ENCODE measurements at places on chromosomes 11 and 22.

DNA sequence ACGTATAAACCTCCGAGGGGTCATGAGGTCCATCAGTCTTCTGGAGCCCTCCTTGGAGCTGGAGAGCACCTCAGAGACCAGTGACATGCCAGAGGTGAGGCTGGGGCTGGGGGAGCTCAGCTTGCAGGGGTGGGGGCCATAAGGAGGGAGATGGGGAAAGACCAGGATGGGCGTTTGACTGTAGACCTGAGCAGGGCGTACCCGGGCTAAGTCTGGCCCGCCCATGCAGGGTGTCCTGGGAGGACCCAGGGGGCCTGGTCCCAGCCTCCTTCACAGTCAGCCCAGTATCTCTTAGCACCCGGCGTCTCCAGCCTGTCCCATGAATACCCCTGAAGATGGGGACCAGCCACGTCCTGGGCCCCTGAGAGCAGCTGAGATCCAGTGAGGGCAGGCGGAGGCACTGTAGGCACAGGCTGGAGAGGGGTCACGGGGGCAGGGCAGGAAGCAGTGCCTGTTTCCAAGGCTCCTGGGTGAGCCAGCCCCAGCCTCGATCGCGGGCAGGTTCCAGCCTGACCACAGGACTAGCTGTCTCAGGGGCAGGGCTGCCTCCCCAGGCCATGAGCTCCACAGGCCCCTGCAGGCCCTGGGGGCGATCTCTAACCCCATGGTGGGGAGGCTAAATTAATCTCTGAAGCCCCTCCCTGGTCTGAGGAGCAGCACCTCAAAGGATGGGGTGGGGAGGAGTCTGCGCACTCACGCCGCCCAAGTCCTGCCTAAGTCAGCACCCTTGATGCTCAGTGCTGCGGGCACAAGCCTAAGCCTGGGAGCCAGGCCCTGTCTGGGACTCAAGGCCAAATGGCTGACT lies 7.1 kb downstream of the SSH3 start:
- DNase-seq, result no peak

DNA sequence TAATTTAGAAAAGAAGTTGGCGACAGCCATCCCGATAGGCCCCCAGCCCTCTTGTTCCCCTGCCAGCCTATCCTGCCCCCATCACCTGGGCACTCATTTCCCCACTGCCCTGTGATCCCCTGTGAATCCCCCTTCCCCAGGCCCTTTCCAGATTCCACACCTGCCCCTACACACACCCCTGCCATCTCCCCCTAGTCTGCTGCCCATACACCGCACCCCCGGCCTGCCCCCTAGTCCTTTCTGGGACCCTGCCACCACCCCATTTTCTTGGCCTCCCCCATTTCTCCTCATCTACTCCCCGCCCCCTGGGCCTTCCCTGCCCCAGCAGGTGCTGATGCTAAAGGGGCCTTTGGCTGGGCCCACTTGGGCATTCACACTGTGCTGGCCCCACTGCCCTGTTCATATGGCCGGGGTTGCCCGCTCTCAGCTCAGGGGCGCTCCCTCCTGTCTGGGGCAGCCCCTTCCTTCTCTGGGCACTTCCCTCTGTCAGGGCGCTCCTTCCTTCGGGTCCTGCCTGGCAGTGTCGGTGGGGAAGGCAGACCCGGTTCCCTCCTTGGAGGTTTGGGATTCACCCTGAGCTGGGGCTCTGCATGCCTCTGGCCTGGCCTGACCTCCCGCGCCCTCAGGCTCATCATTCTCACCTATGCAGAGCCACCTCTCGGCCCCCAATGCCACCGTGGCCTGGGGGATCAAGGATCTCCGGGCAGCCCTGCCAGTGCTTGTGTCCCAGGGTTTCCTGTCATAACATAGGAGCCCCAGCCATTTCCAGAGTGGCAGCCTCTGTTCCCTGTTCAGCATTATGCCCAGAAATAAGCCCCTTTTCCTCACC lies 108.2 kb downstream of the BCR start:
- DNase-seq, result no peak

- DNase-seq, result no peak
These were observed 9.3 kb downstream of the WBP2NL start for GRCh38 chr22:42007922-42008321.

DNA sequence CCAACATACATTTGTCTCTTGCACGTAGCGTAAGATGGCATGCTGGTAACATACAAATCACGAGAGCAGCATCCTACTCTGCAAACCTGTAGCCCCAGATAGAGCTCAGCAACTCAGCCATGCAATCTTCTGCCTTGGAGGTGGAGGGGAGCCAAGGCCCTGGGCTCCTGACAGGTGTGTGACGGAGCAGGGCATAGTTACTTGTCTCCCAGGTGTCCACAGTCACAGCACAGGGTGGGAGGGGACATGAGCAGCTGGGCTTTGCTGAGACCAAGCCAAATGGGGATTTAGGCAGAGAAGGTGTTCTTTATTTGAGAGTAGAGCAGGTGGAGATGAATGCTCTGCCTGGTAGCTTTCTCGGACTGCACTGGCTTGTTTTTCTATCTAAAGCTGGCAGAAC lies 111.7 kb downstream of the TEAD1 start:
- DNase-seq, result no peak

- DNase-seq, result peak; percentile 74
These were observed 3.6 kb upstream of the TBC1D22A start for GRCh38 chr22:46758867-46759290.

DNA sequence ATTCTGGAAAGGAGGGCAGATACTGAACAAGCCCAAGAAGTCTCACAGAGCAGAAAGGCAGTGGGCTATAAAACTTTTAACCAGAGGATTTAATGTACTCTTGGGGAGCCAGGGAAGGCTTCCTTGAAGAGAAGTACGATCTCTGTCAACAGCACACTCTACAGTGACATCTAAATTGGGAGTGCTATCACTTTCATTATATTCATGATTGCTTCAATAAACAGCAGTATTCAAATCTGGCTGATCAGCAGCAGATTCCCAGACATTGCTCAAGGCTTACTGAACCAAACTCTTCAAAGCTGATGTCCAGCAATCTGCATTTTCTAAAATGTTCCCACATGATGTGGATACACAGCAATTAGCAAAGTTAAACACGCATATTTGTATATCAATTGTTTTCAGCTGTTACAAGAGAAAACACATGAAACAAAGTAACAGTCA lies 44.2 kb downstream of the SYTL2 start:
- no peak for DNase-seq

DNA sequence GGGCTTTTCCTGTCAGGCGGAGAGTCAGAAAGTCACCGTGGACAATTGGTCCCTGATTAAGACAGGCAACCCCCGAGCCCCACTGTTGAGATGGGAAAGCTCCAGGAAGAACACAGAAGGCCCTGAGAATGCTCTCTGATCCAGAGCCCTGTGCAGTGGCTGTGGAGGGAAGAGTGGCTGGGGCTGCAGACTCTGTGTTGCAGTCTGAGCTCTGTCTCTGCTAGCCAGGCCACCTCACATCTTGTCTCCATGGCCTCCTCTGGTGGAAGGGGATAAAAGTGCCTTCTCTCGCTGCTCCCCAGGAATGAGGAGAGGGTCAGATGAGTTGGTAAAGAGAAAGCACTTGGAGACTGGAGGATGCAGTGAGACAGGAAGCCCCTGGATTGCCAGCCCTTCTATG lies 141.2 kb downstream of the CEP164 start:
- DNase-seq, result no peak

GRCh38 chr11:12472401-12473005 lies 95.1 kb downstream of the PARVA start:
- no peak for DNase-seq

- no peak for DNase-seq
These were observed 36.2 kb upstream of the PAK1 start for GRCh38 chr11:77510095-77510494.

- no peak for DNase-seq
These were observed 141.8 kb downstream of the TEAD1 start for GRCh38 chr11:12815931-12816494.

GRCh38 chr11:65604258-65604657 lies 8.7 kb upstream of the KCNK7 start:
- DNase-seq, result no peak

DNA sequence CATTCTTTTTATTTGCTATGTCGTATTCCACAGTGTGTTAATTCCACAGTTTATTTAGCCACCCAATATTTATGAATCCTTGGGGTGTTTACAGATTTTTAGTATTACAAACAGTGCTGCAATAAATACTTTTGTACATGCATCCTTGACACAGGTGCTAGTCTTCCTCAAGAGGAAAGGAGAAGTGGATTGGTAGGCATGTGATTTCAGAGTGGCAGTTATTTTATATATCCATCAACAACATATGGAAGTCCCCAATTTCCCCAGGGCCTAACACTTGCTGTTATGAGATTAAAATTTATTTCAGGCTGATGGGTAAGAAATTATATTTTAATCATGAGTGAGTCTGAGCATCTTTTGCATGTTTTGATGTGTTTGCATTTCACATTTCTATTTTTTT lies 17.9 kb downstream of the TRIM44 start:
- no peak for DNase-seq

DNA sequence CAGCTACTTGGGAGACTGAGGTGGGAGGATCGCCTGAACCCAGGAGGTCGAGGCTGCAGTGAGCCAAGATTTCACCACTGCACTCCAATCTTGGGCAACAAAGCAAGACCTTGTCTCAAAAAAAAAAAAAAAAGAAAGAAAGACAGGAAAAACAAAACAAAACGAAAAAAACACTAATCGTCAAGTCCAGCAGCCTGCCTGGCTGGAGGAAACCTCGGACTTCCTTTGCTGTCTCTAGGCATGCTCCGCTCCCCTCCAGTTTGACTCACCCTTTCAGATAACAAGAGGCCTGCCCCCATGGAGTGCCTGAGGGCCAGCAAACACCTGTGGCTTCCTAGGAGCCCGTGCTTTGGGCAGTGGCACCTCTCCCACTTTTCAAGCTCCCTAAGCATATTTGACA lies 28.8 kb upstream of the CHKA start:
- DNase-seq, result no peak

DNA sequence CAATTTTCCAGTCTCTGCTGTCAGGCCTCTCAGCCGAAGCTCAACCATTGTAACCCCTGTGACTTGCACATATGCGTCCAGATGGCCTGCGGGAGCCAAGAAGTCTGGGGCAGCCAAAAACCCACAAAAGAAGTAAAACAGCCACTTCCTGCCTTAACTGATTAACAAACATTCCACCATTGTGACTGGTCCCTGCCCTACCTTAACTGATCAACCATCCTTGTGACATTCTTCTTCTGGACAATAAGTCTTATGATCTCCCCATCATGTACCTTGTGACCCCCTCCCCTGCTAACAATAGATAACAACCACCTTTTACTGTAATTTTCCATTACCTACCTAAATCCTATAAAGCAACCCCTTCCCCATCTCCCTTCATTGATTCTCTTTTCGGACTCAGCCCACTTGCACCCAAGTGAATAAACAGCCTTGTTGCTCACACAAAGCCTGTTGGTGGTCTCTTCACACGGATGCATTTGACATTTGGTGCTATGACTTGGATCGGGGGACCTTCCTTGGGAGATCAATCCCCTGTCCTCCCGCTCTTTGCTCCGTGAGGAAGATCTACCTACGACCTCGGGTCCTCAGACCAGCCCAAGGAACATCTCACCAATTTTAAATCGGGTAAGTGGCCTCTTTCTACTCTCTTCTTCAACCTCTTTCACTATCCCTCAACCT lies 1.3 kb upstream of the NDUFC2 start:
- DNase-seq, result no peak

- no peak for DNase-seq
These were observed 62.5 kb upstream of the PPARA start for GRCh38 chr22:46087816-46088277.

GRCh38 chr22:46721501-46722085 lies 16.5 kb downstream of the CERK start:
- no peak for DNase-seq

- DNase-seq, result peak; percentile 86
These were observed 23.8 kb downstream of the MICAL3 start for GRCh38 chr22:18000441-18001039.

- no peak for DNase-seq
These were observed 27.5 kb downstream of the IGLL1 start for GRCh38 chr22:23552573-23552972.

- DNase-seq, result no peak
These were observed 26.3 kb downstream of the KCNJ1 start for GRCh38 chr11:128840783-128841182.

DNA sequence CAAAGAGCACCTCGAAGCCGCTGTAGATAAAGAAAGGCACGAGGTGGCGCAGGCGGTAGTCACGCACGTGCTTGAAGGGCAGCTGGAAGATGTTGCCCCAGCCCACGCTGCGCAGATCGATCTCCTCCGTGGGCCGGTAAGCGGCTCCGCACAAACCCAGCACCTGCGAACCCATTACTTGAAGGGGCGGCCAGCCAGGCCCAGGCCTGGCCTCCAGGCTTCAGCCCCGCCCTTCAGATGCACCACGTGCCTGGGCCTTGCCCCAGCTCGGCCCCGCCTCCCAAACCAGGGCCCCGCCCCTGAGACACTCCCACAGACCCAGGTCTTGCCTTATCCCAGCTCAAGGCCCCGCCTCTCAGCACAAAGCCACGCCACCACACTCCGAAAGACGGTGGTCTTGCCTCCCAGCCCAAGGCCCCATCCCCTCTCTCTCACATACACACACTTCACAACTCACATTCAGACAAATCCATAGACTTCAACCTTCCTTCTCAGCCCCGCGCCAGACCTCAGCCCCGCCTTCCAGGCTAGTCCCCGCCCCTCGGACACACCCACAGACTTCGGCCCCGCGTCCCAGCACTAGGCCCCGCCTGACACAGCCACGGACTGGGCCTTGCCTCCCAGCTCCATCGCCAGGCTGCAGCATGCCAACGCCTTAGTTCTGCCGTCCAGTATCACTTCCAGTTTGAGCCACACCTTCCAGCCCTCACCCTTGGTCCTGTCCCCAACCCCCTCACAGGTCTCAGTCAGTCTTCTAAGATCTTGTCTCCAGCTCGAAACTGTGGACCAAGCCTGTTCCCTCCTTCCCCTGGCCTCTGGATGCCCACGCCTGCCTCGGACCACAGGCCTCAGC lies 7.0 kb downstream of the UNC93B1 start:
- DNase-seq, result peak; percentile 44

DNA sequence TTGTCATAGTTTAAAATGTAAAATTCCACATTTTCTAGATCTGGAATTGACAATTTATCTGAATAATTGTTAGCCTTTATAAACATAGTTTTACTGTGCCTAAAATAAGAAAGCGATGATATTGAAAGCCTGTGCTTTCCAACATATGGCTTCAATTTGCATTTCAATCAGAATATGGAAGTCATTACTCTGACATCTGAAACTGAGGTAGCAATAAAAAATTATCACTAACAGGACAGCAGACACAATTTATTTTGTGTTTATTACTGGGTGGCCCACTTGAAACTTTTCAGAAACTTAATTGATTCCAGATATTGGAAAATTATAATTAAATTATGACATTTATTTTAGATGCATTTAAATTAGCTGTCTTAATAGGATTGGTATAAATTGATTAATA lies 78.5 kb downstream of the TMEM135 start:
- no peak for DNase-seq

Measured in CD8-positive, alpha-beta T cell (primary cell).